ENCODE measurements at places on chromosomes 1 and 21. TPM values are rescaled to one million over a fixed set of nuclear protein-coding genes. Genes with fewer than 3 reads are reported as not detected.

Gene RXFP4
- total RNA-seq: not detected

Gene CASQ1
- not detected for total RNA-seq

Gene TMEM82
- total RNA-seq: not detected

Gene MR1
- total RNA-seq: 19.8 TPM

Gene REN
- not detected for total RNA-seq

DNA sequence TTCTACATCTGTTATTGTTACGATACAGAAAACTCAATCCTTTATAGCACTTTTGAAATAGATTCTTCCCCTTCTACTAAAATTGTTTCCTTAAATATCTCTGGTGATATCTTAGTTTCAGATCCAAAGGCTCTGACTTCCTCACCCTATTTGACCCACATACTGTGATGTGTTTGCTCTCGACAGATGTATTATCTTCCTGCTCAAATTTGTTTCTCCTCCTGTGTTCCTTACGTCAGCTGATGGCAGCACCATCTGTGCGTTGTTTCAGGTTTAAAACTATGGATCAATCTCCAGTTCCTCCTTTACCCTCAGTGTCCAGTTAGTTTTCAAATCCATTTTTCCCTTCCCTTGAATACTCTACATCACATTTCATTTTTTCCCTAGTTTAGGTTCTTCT is 274.4 kb downstream of the RYR2 start:
- no peak for DNase-seq

- DNase-seq: no peak
Observed at GRCh38 chr21:16424331-16424751, 694.6 kb downstream of the USP25 start.

- peak; percentile 52 for DNase-seq
Observed at GRCh38 chr21:31158789-31159581, 120.7 kb upstream of the KRTAP19-8 start.

DNA sequence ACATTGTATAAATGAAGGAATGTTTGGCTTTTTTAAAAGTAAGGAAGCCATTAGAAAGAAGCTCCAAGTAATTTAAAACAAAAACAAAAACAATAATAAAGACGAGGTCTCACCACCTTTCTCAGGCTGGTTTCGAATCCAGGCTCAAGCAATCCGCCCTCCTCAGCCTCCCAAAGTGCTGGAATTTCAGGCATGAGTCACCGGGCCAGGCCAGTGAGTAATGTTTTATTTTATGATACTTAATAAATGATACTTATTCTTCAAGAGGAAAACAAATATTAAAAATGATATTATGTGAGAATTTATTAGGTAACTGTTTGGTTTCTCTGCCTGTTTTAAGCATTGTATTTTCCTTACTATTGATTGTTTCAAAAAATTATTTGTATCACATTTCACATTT is 201.4 kb upstream of the BRINP3 start:
- DNase-seq: no peak

- no peak for DNase-seq
Observed at GRCh38 chr1:91729621-91730358, 156.2 kb downstream of the TGFBR3 start.

- DNase-seq: peak; percentile 36
Observed at GRCh38 chr1:150578272-150579109, 919 bp downstream of the MCL1 start.

DNA sequence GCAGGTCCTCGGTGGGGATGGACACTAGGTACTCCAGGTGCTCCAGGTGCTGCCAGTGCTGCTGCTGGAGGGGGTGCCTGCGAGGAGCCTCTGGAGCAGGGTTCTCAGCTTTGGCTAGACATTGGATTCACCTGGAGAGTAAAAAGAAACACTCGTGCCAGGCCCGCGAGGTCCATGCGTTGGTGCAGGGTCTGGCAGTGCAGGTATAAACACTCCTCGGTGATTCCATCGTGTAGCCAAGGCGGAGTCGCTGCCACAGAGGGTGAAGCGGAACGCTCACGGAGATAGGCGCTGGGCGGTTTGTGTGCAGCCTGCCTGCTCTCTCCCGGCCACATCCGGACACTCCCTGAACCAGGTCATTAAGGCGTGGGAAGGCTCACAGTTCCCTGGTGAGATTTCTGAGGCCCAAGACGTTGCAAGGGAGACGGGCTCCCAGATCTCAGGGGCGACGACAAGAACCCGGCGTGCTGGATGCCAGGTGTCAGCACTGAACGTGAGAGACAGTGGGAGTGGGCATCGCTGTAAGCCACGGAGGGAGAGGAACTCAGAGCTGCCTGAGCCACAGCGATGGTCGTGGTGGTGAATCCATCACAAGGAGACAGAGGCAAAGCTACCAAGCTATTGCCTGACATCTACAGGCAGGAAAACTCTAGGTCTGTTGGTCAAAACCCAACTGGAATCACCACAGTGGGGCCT is 17.2 kb upstream of the SUMO3 start:
- DNase-seq: no peak

- DNase-seq: no peak
Observed at GRCh38 chr1:223872308-223872901, 26.7 kb upstream of the TP53BP2 start.

DNA sequence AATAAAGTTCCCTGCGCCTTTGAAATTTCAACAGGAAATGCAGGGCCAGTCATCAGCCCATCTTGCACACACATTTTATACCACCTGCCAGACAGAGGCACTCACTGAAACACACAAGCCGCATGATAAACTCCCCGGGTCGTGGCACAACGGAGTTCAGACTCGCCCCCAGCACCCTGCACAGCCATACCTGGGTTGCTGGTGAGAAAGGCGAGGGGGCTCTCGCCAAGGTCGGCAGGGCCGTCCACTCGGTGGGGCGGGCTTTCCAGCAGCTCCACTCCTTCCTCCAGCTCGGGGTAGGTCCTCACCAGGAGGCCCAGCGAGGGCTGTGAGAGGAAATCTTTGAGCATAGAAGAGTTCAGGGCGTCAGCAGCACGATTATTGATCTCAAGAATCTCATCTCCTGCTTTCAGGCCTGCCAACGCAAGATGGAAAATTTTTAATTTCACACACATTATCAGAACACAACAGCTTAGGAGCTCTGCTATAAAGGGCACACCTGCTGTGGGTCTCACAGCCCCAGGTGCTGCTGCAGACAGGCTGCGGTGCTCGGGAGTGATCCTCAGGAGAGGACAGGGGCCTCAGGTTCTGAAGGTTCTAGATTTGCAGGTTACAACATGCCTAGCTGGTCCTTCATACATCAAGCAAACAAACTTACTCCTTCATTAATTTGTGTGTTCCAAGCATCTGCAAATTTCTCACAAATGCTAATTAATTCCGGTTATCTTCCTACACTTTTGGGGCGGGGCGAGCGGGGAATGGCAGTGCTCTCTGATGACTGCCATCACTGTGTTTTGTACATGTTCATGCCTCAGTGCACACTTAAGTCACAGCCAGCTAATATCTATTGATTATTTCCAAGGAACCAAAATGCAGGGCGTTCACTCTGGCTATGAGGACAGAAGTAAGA is 144.2 kb upstream of the KRTAP19-8 start:
- peak; percentile 70 for DNase-seq

DNA sequence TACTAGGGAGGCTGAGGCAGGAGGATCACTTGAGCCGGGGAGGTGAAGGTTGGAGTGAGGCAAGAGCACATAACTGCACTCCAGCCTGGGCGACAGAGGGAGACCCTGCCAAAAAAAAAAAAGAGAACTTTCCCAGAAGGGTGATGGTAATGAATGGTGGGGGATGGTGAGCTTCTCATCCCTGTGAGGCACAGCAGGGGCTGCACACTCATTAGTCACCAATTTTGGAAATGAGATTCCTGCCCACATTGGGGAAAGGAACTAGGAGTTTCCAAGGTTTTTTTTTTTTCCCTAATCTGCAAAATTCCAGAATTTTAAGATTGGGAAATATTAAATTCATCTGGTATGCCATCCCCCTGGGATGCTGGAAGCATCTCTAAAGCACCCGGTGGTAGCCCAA is 50.2 kb upstream of the SSBP3 start:
- no peak for DNase-seq

- DNase-seq: no peak
Observed at GRCh38 chr1:184417916-184418315, 31.1 kb downstream of the C1orf21 start.

DNA sequence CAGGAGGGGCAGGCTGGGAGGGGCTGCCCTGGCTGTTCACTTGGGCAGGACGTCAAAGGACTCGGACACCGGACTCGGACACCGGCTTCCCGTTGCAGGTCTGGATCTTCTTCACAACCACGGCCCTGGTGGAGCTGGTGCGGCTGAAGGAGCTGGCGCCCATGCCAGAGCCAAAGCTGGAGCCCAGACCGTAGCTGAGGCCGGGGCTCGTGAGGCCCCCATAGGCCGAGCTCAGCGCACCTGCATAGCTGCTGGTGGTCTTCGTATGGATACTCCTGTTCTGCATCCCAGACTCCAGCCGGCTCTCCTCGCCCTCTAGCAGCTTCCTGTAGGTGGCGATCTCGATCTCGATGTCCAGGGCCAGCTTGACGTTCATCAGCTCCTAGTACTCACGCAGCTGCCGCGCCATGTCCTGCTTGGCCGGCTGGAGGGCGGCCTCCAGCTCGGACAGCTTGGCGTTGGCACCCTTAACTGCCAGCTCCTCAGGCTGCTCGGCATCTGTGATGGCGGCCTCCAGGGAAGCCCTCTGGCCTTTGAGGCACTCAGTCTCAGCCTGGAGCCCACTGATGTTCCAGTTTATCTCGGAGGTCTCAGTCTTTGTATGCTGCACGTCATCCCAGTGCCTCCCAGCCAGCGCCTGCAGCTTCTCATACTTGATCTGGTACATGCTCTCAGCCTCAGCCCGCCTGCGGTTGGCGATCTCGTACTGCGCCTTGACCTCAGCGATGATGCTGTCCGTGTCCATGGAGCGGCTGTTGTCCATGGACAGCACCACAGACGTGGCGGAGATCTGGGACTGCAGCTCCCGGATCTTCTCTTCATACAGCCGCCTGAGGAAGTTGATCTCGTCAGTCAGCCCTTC is 15.1 kb upstream of the KLF17 start:
- DNase-seq: no peak

DNA sequence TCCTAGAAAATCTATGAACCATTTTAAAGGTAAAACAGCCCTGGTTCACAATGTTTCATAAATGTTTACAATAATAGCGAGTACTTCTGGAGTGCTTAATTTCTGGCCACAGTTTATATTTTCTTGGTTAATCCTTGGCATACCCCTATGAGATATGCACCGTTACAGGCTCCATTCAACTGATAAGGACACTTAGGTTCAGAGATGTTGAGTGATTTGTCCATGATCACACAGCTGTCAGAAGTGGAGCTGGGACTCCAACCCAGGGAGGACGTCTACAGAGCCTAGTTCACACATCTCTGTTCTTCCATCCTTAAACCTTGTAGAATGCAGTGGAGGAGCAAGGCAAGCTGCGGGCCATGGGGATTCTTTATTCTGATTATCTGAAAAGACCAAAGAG is 48.4 kb upstream of the RUNX1 start:
- DNase-seq: no peak

- no peak for DNase-seq
Observed at GRCh38 chr1:3744646-3745045, 7.6 kb upstream of the CCDC27 start.

DNA sequence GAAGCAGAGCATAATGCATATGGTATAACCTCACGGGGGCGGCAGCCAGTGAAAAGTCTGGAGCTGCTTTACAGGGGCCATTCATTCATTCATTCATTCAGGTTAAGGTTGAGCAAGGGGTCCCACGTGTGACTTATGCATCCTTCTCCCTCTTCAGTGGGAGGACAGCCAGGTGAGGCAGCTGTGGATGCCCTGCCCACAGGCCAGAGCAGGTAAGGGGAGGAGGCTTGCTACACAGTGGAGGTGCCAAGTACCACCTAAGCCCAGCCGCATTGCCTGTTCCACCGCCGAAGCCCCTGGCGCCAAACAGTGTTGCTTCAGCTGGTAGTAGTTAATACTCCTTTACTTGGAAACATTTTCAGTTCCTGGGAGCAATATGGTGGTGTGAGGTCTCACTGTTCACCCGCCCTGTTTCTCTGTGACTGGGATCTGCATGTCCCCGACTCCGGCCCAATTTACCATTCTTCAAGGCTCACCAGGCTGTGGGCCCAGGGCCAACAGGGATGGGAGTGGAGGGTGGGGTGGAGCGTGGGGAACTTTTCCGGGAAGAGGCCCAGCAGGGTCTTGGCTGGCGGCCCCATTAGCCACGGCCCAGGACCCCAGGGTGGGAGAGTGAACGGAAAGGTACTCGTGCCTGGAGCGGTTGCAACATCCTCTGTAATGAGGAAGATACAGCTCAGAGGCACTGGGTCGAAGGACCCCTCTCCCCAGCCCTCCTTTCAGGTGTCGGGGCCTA is 722 bp upstream of the PODN start:
- no peak for DNase-seq

DNA sequence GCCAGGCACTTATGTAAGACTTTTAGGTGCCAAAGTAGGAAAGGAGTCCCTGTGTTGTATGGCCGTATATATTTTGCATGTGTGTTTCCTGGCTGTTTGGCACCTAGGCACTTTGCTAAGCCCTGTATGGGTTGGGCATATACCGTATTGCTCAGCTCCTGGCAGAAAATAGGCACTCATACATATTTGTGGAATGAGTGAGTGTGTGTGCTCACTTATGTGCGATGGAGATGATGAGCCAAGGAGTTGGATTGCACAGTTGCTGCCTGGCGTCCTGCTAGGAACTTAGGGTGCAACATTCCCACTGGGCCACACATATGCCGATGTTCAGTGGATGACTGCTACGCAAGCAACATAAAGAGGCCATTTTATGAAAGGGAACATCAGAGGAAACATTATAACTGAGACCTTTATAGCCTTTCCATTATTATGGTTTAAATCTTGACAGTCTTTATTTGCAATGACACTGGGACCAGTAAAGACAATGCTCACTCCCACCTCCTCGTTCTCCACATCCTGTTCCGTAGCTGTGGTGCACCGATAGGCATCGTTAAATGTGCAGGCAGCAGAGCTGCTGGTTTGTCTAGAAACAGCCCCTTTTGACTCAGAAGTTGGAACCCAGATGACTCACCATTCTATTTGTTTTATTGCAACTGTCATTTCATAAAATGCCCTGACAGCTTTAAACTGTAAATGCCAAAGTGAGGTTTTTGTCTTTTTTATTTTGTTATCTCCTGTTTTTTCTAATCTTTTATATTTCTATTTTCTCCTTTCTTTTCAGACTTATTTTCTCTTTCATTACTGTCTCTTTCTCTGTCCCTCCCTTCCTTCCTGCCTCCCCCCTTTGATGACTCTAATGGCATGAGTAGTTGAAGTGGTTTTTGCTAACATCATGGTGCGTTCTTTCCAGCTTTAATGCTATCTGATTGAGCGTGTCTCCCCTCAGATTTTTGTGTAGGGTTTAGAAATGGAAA is 36.1 kb downstream of the PEX14 start:
- DNase-seq: no peak
